Nucleus accumbens (tissue), 56 donors: ENCODE measurements at places on chromosomes 2 and 18.

DNA sequence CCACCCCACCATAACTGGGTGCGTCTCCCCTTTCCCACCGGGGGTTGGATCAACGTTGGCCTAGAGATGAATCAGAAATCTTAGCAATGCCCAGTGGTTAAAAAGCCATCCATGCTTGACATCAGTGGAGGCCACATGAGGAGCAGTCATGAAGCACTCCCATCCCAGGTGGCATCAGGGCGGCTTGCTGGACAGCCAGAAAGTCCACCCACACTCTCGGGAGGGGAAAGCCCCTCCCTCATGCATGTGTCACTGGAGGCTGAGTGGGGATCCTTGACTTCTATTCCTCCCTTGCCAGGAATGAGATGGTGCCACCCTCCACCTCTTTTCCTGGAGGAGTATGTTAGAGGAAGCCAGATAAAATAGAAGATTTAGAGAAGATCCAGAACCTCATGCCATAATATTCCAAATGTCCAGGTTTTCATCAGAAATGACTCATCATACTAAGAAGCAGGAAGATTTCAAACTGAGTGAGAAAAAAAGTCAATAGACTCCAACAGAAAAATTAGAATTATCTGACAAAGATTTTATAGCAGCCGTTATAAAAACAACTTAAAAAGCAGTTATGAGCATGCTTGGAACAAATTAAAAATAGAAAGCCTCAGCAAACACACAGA lies 507.1 kb upstream of the ID2 start:
- DNase-seq, result no peak

DNA sequence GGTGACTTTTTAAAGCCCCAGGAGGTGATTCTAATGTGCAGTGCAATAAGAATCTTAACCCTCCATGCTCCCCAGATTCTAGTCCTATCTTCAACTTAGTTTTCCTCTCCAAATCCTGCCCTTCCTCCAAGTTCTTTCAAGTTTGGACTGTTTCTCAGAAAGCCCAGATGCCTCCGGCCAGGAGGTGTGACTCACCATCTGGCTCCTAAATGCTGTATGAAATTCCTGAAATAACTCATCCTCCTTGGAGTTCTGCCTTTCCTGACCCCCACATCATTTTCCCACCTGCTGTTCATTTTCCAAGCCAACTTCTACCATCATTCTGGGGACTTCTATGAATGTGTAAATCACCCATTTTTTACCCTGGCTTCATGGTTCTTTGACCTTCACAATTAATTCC lies 118.2 kb upstream of the NOL4 start:
- no peak for DNase-seq

DNA sequence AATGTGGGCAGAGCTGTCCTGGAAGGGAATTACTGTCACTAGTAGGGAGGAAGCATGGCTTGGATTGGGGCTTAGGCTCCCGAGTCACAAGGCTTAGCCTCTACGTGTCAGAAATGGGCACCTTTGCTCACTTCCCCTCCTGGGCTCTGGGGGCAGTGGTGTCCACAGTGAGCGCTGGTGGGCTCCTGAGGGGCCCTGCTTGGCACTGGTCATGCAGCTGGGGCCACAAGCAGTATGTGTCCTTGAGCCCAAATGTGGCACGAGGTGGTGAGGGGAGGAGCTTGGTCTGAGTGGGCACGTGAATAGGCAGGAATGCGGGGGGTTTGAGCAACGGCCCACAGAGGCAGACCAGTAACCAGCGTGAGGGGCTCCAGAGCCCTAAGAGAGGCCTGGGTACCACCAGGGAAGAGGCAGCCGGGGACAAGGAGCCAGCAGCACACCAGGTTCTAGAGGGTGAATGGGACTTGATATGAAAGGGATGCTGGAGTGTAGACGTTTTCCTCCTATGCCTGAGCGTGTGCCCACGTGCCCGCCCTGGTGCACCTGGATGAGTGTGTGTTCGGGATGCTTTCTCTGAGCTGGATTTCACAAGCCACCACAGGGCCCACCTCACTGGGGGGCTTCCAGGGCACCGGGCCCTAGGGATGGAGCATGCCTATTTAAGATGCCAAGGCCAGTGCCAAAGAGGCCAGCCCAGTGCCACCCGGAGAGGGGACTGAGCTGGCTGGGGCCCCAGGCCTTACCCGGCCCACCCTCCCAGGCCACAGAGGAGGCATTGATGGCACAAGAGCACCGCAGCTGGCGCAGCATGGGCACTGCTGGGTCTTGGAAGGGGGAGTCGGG lies 22.8 kb upstream of the PTMA start:
- peak; percentile 88 for DNase-seq

DNA sequence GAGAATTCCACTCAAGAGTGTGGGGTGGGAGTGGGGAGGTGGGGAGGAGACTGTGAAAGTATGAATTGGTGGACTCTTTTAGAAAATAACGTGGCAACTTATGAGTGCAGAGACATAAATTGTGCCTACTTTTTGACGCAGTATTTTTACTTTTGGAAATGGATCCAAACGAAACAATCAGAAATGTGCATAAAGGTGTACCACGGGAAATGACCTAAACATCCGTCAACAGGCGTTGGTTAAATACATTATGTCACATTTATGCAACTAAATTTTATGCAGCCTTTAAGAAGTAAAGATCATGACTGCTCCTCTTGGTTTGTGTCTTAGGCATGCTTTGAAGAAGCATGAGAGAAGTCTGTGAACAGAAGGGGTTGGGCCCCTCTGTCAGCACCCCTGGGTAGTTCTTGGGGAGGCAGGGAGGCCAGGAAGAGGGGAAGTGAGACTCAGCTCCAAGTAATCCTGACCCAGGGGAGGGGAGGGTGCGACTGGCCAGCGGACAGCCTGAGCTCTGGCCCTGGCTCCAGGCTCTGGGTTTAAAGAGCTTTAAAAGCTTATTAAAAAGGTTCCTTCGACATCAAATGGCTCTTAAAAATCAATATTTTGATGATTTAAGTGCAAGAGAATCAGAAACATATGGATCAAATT lies 126.4 kb upstream of the HAAO start:
- DNase-seq, result no peak

DNA sequence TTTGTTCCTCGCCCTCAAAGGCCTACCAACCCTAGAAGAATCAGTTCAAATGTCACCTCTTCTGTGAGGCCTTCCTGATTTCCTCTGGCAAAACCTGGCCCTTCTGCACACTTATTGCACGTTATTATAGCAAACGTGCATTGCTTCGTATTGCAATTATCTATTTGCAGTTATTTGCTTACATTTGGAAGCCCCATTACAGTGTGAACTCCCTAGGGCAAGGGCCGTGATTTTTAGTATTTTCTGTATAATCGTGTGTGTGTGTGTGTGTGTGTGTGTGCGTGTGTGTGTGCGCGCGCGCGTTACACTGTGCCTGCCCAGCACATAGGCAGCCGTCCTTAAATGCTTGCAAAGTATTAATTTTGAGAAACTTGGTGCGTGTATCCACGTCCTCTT lies 460 bp upstream of the SEMA4F start:
- DNase-seq, result no peak

GRCh38 chr2:205051417-205051816 lies 506.1 kb downstream of the PARD3B start:
- no peak for DNase-seq

GRCh38 chr2:139411236-139411635 lies 631.0 kb upstream of the NXPH2 start:
- no peak for DNase-seq

- DNase-seq, result no peak
These were observed 356.8 kb downstream of the SUCLG1 start for GRCh38 chr2:84102274-84102673.

DNA sequence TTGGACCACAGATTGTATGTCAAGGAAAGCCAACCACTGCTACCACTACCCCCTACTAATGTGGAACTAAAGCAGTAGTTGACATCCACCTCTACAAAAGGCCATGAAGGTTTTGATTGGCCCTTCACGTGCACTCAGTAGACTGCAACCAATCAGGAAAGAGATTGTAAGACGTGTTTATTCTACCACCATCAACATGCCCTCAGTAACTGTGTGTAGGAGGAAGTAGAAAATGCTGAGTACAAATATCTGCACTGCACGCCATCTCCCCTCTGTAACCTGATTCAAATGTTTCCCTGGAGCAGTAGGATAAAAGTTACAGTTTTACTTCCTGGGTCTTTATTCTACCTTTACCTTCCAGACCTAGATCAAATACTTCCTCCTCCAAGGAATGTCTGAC lies 2.9 kb upstream of the CASP10 start:
- DNase-seq, result no peak
